ENCODE measurements at places on chromosomes 4 and X.

- no peak for DNase-seq
Measured at GRCh38 chr4:4456351-4456750, 69.4 kb downstream of the NSG1 start.

GRCh38 chr4:825971-826330 lies at the start of gene CPLX1:
CPLX1 (minus strand) TSS chr4:826129; CDS start chr4:824522, 1,607 bp downstream.
- DNase-seq: no peak

- no peak for DNase-seq
Measured at GRCh38 chrX:9885150-9885549, 82.0 kb upstream of the CLDN34 start.

GRCh38 chr4:54904953-54905352 lies 220.4 kb downstream of the KDR start:
- no peak for DNase-seq

DNA sequence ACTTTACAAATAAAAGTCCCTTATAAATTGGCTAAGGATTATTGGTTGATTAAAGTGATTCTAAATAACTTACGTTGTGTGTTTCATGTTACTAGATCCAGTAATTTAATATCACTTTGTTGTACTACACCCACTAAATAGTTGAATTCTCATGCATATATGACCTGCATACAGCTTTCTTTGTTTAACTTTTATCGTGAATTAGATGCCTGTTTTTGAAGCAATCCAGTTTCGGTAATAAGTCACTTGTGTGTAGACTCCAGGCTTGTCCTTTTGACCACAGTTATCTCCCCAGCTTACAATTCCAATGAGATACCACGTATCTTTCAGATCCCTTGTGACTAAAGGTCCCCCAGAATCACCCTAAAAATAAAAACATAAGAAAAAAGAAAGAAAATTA lies 27.3 kb upstream of the TMPRSS11D start:
- DNase-seq: no peak

DNA sequence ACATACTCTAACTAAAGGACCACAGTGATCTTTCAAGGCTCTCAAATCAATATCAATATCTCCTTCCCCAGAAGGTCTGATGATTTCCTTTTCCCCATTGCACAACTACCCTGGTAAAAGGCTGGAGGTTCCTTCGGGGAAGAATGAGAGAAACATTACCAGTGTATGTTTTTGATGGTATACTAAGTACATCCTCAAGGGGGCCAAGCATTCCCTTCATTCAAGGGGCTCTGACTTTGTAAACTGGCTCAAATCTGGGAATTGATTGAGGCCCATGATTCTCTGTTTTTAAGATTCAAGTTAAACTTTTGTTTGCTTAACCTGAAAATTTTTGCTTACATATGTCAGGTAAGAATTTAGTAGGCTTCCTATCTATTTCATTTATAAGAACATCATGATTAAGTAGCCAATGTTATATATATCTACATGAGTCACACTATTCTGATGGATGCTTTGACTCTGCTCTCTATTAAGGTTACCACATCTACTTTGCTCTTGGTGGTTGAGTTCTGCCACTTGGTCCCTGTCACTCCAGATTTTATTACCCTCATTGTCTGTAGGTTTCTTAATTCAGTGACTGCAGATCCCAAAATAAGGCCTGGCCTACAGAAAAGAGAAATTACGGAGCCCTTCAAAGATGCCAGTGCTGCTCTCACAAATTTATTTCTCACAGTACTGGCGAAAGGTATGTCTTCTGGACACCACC lies 16.4 kb upstream of the GUCY1B1 start:
- no peak for DNase-seq

- no peak for DNase-seq
Measured at GRCh38 chr4:159062381-159062780, 40.5 kb upstream of the RAPGEF2 start.

DNA sequence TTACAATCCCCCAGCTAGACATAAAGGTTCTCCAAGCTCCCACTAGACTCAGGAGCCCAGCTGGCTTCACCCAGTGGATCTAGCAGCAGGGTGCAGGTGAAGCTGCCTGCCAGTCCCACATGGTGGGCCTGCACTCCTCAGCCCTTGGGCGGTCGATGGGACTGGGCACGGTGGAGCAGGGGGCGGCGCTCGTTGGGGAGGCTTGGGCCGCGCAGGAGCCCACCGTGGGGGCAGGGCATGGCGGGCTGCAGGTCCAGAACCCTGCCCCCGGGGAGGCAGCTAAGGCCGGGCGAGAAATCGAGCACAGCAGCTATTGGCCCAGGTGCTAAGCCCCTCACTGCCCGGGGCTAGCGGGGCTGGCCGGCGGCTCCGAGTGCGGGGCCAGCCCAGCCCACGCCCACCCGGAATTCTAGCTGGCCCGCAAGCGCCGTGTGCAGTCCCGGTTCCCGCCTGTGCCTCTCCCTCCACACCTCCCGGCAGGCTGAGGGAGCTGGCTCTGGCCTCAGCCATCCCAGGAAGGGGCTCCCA lies 9.6 kb upstream of the KLF8 start:
- no peak for DNase-seq

GRCh38 chr4:84394386-84394785 lies 104.7 kb downstream of the NKX6-1 start:
- DNase-seq: no peak

- DNase-seq: no peak
Measured at GRCh38 chr4:174135936-174136406, 147.5 kb downstream of the FBXO8 start.

- DNase-seq: no peak
Measured at GRCh38 chr4:175306436-175306835, 388.3 kb downstream of the ADAM29 start.

DNA sequence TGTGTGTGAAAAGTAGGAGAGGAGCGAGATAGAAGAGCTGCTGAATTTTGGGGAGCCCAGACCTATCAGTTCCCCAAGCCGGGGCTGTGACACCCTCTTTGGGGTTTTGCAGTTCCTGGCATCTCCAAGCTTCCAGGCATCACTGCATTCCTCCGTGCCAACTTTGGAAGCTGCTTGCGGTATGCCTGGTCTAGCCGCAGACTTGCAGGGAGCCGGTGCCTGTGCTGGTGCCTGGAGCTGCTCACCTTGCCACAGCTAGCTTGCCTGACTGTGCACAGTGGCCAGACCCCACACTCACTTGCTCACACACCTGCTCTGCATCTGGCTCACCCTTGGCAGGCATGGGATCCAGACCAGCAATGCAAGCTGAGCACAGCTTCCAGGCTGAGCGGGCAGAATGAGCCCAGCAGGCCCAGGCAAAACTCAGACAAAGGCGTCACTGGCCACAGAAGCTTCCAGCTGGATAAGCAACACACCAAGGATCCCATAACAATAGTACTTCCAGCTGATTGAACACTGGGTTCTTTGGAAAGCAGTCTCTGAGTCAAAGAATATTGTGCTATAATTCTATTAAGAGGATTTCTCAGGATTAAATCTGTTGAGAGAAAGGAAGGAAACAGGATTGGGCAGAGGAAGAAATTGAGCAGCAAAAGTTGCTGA lies 390.9 kb downstream of the TEX13C start:
- no peak for DNase-seq

GRCh38 chrX:39194673-39195072 lies 393.4 kb downstream of the MID1IP1 start:
- DNase-seq: no peak

GRCh38 chrX:44178274-44179053 lies 165.0 kb downstream of the EFHC2 start:
- DNase-seq: no peak

GRCh38 chrX:41308884-41309647 lies 24.9 kb upstream of the DDX3X start:
- DNase-seq: no peak

DNA sequence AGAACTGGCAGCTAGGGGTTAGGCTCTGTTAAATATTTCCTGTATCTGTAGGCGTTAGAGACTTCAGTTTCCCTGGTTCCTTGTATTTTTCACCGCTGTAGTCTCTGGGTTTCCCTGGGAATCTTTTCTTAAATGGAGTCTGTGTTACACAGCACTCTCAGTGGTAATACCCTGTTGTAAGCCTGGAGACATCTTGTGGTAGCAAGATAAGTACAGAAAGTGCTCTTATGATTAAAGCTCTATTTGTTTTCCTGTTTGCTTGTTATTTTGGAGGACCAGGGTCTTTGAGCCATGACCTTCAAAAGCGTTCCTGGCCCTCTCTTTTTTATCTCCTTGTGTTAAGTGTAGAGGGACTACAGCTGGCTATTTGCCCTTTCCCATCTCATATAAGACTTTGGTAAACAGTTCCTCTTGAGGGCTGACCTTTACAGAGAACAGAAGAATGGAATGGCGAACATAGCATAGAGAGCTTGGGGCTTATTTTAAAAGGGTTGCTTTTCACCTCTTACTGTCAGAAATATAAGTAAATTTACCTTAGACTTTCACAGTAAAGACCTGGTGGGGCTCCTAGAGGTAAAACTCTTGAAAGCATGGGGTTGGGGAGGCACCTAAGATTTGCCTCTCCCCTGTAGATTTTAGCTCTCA lies 782.5 kb downstream of the FAT4 start:
- DNase-seq: no peak

DNA sequence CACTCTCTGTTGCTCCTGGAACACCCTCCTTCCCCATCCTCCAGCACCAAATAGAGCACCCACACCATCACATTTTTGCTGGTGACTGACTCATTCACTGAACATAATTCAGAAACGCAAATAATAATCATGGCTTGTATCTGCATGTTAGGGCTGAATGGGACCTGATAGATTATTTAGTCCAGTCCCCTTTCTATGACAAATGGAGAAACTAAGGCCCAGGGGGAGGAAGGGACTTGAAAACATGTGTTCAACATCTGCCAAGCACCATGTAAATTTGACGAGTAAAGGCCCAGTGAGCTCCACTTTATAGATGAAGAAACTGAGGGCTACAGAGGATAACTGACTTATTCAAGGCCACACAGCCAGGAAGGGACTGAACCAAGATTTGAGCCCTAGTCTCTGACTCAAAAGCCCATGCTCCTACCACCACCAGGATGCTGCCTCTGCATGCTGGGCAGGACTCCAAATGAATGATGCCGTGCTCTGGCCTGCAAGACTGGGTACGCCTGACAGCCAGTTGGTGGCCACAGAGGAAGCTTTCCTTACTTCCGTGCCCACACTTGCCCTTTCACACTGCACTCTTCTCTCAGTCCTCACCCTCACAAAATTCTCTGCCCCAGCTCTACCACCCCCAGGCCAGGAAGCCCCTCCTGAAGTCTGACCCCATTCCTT lies 133.3 kb upstream of the PJA1 start:
- DNase-seq: no peak

GRCh38 chr4:153232768-153233167 lies 28.5 kb downstream of the TRIM2 start:
- DNase-seq: no peak

- DNase-seq: no peak
Measured at GRCh38 chr4:168573870-168574269, 77.0 kb downstream of the PALLD start.

DNA sequence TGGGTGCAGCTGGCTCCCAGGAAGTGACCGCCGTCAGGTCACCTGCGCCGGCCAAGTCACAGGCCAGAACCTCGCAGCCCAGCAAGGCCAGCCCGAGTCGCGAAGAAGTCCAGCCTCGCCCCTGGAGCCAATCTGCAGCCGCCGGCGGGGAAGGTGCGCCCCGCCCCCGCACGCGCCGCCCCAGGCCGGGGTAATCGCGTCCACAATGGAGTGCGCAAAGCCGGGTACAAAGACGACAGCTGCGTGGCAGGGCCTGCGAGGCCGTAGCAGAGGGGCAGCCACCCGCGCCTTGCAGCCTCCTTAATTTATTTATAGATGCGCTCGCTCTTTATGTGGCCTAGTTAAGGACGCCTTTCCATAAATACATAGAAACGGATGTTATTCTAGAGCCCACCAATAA lies 139.4 kb upstream of the CPEB2 start:
- no peak for DNase-seq

DNA sequence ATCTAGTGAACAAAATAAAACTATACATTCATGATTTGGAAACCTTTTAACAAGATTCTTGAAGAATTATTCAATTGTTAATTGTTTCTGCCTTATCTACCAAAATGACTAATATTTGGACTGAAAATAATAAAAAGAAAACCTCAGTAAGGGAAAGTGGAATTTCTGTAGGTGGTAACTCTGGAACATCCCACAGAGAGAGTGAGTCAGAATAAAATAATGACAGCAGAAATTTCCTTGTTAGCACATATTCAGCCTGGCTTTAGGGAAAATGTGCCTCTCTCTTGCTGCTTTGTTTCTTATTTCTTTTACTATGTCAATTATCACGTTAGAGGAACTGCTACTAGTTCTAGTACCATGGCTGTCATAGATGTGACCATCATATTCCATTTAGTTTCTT lies 421.5 kb upstream of the GNPDA2 start:
- no peak for DNase-seq

GRCh38 chr4:38268108-38268820 lies 308.1 kb downstream of the PTTG2 start:
- DNase-seq: no peak

GRCh38 chr4:54254915-54255246 lies 25.8 kb downstream of the PDGFRA start:
- no peak for DNase-seq

DNA sequence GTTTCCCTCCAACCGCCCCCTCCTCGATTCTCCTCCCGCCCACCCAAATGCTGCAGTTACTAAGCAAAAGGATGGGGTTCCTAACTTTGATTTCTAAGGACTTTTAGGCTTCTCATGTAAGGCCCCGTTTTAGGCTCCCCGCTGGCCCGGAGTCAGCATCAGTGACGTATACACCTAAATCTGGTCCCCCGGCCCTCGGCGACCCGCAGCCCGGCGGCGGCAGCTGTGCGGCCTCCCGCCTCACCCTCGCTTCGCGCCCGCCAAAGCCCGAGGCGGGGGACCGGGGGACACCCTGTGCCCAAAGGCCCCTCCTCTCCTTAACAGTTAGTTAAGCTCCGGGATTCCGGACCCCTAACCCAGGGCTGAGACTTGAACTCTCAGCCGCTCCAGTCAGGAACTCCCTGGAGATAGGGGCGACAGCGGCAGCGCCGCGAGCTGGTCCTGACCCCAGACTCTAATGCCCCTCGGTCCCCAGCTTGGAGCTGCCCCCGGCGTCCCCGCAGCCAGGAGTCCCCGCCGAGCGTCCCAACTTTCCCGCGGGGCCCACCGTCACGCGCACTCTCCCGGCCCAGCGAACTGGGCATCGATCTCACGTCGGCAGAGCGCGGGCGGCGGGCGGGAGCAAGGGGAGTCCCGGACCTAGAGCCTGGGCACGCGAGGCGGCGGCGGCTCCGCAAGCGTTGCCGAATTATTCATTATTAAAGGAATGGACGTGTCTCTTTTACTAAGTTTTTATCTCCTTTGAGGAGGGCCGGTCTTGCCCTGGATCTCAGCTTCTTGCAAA lies 1.5 kb upstream of the NR3C2 start:
- no peak for DNase-seq

DNA sequence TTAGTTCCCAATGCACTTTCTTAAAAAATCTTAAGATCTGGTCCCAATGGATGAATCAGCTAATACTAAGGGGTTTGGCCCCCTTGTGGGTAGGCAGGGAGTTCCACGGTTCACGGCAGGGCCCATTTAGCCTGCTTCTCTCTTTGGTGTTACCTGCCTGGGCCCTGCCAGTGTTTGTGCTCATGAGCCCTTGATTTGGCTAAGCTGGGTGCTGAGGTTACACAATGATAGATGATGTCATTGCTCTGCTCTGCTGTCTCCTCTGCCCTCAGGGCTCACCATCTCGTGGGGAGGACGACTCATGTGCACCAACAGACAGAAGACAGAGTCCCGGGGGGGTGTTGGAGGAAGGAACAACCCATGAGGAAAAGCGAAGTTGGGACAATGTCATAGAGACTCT lies 24.4 kb downstream of the RTL5 start:
- no peak for DNase-seq

GRCh38 chr4:81049907-81050306 lies 19.4 kb downstream of the BMP3 start:
- no peak for DNase-seq

Measured in ascending aorta (tissue), 2 donors.